ENCODE measurements at places on chromosomes 6 and 20.

- no peak for DNase-seq
- no peak overlapping the region for H3K27ac ChIP-seq
- H3K4me1 ChIP-seq: no peaks in the 10 kb centered on the region
- H3K36me3 ChIP-seq: peaks cover 43% of the 10 kb centered on the region
- no peaks in the 10 kb centered on the region for H3K27me3 ChIP-seq
Observed at GRCh38 chr20:20440481-20440880, 72.6 kb downstream of the INSM1 start.

- DNase-seq: no peak
- H3K36me3 ChIP-seq: peaks cover 73% of the 10 kb centered on the region
- H3K27ac ChIP-seq: no peak overlapping the region
- H3K4me3 ChIP-seq: no peak overlapping the region
- H3K4me1 ChIP-seq: peaks cover 11% of the 10 kb centered on the region
Observed at GRCh38 chr6:148525453-148525852, 182.8 kb downstream of the SASH1 start.

GRCh38 chr6:112626468-112627082, 279.4 kb downstream of the RFPL4B start:
- H3K27ac ChIP-seq: no peak overlapping the region
- H3K27me3 ChIP-seq: no peaks in the 10 kb centered on the region
- H3K36me3 ChIP-seq: no peaks in the 10 kb centered on the region
- H3K4me3 ChIP-seq: no peak overlapping the region

- no peak overlapping the region for H3K27ac ChIP-seq
- H3K36me3 ChIP-seq: no peaks in the 10 kb centered on the region
- no peak for DNase-seq
- peaks cover 5% of the 10 kb centered on the region for H3K4me1 ChIP-seq
- H3K4me3 ChIP-seq: no peak overlapping the region
- no peaks in the 10 kb centered on the region for H3K27me3 ChIP-seq
Observed at GRCh38 chr6:157728183-157728881, 94.7 kb upstream of the SNX9 start.

- H3K27me3 ChIP-seq: no peaks in the 10 kb centered on the region
- H3K27ac ChIP-seq: no peak overlapping the region
- no peaks in the 10 kb centered on the region for H3K4me1 ChIP-seq
- no peak for DNase-seq
Observed at GRCh38 chr6:88725111-88725975, 238.1 kb downstream of the RNGTT start.

DNA sequence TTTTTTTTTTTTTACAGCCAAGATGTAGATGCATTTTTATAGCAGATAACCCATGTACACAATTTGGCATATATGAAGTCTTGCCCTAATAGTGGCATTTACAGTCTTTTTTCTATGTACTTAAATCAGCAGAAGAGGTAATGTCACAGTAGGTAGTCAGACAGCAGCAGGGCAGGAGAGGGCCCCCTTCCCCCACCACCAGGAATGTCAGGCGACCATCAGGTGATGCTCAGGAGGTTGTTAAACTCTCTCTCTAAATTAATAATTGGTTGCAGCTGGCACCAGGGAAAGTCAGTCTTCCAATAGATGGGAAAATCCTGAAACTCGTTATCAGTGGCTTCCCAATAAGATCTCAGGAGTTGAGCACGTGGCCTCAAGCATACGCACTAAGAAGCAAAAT, 188.0 kb upstream of the ADGRB3 start:
- H3K36me3 ChIP-seq: no peaks in the 10 kb centered on the region
- no peak overlapping the region for H3K27ac ChIP-seq
- no peaks in the 10 kb centered on the region for H3K4me1 ChIP-seq
- no peak for DNase-seq

- H3K27me3 ChIP-seq: no peaks in the 10 kb centered on the region
- H3K36me3 ChIP-seq: no peaks in the 10 kb centered on the region
- no peak overlapping the region for H3K27ac ChIP-seq
- no peak for DNase-seq
Observed at GRCh38 chr6:125587666-125588632, 161.5 kb upstream of the HEY2 start.

DNA sequence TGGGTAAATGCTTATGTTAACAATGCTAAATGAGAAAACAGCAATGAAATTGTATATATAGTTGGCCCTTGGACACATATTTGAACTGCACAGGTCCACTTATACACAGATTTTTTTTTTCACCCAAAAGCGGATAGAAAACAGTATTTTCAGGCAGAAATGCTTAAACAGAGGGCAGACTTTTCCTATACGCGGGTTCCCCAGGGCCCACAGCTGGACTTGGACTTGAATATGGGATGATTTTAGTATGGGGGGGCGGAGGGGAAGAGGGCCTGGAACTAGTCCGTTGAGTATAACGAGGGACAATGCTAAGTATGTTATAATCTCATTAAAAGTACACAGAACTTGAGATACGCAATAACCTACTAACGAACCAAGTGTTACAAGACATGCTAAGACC, 1.1 kb upstream of the PRSS35 start:
- no peaks in the 10 kb centered on the region for H3K27me3 ChIP-seq
- peaks cover 6% of the 10 kb centered on the region for H3K4me1 ChIP-seq
- DNase-seq: no peak
- no peak overlapping the region for H3K4me3 ChIP-seq
- H3K36me3 ChIP-seq: no peaks in the 10 kb centered on the region

GRCh38 chr6:118758946-118759345, 107.6 kb upstream of the CEP85L start:
- peak overlapping the region; percentile 24 for H3K27ac ChIP-seq
- no peak for DNase-seq
- H3K4me1 ChIP-seq: peaks cover 4% of the 10 kb centered on the region
- no peak overlapping the region for H3K4me3 ChIP-seq

- DNase-seq: no peak
- H3K4me3 ChIP-seq: peak overlapping the region; percentile 67
- H3K27ac ChIP-seq: peak overlapping the region; percentile 93
- H3K36me3 ChIP-seq: no peaks in the 10 kb centered on the region
- peaks cover 56% of the 10 kb centered on the region for H3K4me1 ChIP-seq
- H3K27me3 ChIP-seq: no peaks in the 10 kb centered on the region
Observed at GRCh38 chr6:11231564-11232192, 790 bp downstream of the NEDD9 start.

DNA sequence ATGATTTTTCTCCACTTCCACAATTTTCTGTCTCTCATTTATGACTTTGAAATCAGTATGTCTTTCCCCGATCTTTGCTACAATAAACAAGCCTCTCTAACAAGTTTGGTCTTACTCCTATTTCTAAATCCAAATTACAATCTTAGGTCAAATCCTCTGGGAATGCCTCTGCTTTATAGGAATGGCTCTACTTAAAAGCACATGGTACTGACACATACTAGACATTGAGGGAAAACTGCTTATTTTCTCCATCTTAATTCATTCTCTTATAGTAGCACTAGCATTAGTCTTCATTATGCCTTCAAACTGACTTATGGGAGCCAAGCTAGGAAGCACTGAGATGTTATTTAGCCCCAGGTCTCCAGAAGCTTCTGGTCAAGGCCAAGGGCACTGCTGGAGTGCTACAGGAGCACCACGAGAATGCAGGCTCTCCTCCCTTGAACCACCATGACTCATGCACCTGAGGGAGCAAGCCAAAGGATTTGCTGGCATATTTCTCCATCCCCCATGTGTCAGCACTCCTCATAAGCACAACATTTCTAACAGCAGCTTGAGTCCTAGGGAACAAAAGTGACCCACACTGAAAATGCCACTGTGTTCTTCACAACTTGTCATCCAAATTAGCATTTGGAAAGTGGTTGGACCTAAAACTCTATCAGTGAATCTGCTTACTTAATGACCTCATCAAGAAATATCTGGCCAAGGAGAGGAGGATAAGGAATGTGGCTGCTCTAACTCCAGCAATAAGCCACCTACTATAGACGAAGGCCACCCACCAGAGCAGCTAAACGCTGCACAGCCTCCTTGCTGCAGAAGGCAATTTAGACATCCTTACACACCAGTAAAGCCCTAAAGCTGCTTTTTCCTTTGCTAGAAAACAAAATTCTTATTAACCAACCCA, 156.8 kb upstream of the KCNQ5 start:
- DNase-seq: no peak
- H3K27me3 ChIP-seq: no peaks in the 10 kb centered on the region
- H3K4me3 ChIP-seq: no peak overlapping the region
- H3K4me1 ChIP-seq: no peaks in the 10 kb centered on the region
- H3K36me3 ChIP-seq: no peaks in the 10 kb centered on the region
- no peak overlapping the region for H3K27ac ChIP-seq

GRCh38 chr6:91497770-91498169, 910.9 kb upstream of the MAP3K7 start:
- H3K4me1 ChIP-seq: no peaks in the 10 kb centered on the region
- no peaks in the 10 kb centered on the region for H3K27me3 ChIP-seq
- H3K27ac ChIP-seq: no peak overlapping the region
- no peaks in the 10 kb centered on the region for H3K36me3 ChIP-seq
- no peak for DNase-seq
- H3K4me3 ChIP-seq: no peak overlapping the region

DNA sequence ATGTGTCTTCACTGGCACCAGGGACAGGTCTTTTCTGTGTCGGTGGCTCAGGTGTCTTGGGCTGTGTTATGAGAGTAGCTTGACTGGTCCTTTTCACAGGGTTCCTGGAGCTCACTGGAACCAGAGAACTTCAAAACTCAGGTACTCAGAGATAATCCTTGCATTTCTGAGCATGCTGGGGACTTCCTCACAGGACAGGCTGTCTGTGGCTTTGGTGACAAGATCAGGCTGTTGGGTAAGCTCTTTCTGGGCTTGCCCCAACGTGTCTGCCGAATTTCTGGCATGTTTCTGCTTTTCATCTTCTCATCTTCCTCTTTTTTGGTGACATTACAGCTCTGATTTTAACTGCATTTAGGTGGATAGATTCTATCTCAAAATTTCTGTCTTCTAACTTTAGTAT, 270.0 kb downstream of the CDH26 start:
- H3K36me3 ChIP-seq: no peaks in the 10 kb centered on the region
- no peak overlapping the region for H3K27ac ChIP-seq
- no peak for DNase-seq
- no peaks in the 10 kb centered on the region for H3K4me1 ChIP-seq
- no peaks in the 10 kb centered on the region for H3K27me3 ChIP-seq
